ENCODE measurements at places on chromosomes 7 and 10.

GRCh38 chr10:3107426-3107961, 40.1 kb downstream of the PFKP start:
- no peak for DNase-seq

DNA sequence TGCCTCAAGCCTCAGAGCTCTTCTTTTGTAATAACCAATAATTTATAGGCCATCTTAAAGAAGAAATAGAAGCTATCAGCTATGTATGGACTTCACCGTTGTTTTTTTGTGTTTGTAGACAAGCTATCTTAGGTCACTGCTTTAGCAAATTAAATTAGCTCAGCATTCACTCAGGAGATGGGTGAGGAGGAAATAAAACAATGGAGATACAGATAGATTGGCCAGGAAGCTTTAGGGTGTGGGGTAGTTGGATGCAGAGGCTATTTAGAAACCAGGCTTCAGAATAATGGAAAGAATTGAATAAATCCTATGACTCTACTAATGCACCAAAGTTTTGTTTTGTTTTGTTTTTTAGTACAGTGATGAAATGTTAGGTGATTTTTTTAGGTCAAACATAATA, 66.1 kb downstream of the MDFIC start:
- no peak for DNase-seq

DNA sequence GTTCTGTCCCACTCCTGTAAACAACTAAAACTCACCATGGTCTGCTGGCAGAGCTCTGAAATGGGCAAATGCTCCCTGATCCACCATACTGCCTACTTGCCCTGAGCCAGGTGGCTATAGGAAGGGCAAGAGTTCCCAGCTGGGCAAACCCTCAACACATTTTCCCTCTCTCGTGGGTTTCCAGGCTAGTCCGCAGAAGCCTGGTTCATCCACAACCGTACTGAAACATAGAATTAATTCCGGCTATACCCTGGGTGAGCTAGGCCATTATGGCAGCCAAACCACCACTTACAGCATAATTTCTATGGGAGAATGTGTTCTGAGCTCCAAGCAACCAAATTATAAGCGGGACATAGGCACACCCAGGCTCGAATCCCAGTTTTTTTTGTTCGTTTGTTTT, 20.1 kb upstream of the DDIT4 start:
- DNase-seq = no peak

- no peak for DNase-seq
Observed at GRCh38 chr10:21518149-21518640, 7.3 kb downstream of the SKIDA1 start.

- DNase-seq = no peak
Observed at GRCh38 chr10:132841615-132841975, 55.6 kb upstream of the NKX6-2 start.

- no peak for DNase-seq
Observed at GRCh38 chr7:95002775-95003174, 95.4 kb downstream of the PPP1R9A start.

DNA sequence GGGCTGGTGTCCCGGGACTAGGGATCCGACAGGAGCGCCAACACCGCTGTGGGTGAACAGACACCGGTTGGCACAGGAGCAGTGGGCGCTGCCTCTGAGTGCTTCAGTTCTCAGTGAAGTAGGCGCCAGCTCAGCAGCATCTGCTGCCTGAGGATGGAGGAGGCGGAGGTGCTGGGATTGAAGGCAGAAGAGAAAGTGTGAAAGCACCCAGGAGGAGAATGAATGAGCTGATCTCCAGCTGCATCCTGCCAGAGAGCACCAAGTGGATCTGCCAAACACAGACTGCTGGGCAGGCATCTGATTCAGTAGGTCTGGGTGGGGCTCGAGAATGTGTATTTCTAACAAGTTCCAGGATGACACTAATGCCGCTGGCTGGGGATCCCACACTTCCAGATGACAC, 74.5 kb downstream of the LANCL2 start:
- DNase-seq = no peak
